ENCODE measurements at places on chromosomes 7 and 10.

GRCh38 chr7:100247152-100247757, 27.5 kb downstream of the PVRIG start:
- DNase-seq: no peak

GRCh38 chr7:96495751-96496216, 173.9 kb upstream of the SLC25A13 start:
- no peak for DNase-seq

GRCh38 chr7:91193141-91193540, 71.1 kb upstream of the FZD1 start:
- DNase-seq: no peak

GRCh38 chr7:151187409-151188251, 580 bp upstream of the ASB10 start:
- no peak for DNase-seq

- DNase-seq: no peak
These were observed 1.6 kb downstream of the EMX2 start for GRCh38 chr10:117544004-117544701.
